GM19239 (cell line): ENCODE measurements at places on chromosomes 3 and 15.

DNA sequence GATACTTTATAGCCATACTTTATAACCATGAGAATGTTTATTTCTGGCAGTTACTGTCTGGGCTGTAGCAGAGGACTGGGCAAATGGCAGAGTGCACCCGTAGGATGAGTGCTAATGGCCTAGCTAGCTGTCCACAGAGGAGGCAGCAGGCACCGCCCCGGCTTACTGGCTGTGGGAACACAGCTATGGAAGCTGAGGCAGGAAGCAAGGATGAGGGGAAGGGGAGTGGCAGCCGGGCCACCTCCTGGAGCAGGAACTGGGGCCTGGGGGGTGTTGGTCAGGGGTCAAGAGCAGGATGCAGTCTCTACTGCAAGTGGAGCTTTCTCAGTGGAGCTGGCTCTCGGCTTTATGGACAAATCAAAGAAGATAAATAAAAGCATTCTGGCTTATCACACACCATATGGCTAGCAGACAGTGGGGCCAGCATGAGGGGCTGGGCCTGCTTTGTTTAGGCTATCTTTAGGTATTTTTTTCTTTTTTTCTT lies 316.8 kb upstream of the CTDSPL start:
- DNase-seq, result no peak

- DNase-seq, result no peak
These were observed 599.0 kb downstream of the MAGI1 start for GRCh38 chr3:65439641-65440284.

DNA sequence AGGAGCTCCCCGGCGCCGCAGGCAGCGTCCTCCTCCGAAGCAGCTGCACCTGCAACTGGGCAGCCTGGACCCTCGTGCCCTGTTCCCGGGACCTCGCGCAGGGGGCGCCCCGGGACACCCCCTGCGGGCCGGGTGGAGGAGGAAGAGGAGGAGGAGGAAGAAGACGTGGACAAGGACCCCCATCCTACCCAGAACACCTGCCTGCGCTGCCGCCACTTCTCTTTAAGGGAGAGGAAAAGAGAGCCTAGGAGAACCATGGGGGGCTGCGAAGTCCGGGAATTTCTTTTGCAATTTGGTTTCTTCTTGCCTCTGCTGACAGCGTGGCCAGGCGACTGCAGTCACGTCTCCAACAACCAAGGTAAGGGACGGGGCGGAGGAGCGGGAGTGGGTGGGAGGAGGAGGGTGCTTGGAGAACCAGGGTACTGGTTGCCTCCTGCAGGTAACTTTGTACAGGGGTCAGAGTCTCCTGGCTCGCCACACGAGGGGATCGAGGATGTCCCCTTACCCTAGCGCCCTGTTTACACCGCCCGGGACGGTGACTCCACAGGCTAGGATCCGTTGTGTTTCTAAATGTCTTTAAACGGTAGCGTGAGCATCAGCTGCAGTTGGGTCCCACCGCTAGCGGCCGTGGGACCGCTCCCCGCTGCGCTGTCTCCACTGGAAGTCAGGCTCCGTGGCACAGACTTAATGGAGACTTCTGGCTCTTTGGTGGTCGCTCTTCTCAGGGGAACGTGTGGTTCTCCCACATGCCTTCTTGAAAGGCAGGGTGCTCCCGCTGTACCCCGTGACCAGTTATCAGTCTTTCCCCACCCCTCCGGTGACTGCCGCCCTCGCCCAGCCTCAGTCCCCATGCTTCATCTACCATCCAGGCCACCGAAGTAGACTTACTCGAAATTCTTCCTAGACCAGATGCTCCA lies 515 bp downstream of the EPHA6 start:
- DNase-seq, result no peak

- no peak for DNase-seq
These were observed 304.8 kb downstream of the EPHB1 start for GRCh38 chr3:135099734-135100355.

- no peak for DNase-seq
These were observed 46.0 kb upstream of the RASGRF1 start for GRCh38 chr15:79136434-79137046.

GRCh38 chr3:117045143-117045542 lies 335.6 kb downstream of the TUSC7 start:
- DNase-seq, result no peak

DNA sequence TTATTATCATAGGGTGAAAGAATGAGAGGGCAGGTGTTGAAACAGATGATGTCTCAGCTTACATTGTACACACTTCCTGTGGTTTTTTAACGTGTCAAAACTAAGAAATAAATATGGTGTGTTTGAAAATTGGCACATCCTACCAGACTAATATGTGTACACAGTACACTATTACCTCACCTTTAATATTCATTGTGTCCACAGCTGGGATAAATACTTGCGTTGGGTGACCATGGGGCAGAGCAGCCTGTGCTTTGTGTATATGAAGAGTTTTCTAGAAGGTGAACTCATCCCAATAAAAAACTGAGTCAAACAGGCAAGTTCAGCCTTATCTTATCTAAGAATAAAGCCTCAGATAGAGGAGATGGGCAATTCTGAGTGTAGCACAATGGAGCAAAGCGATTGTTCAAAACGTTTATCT lies 17.3 kb downstream of the SUCNR1 start:
- no peak for DNase-seq

- no peak for DNase-seq
These were observed 82.8 kb downstream of the DUT start for GRCh38 chr15:48414015-48414414.

- DNase-seq, result peak; percentile 27
These were observed 121.0 kb downstream of the TFDP2 start for GRCh38 chr3:142028243-142028777.

DNA sequence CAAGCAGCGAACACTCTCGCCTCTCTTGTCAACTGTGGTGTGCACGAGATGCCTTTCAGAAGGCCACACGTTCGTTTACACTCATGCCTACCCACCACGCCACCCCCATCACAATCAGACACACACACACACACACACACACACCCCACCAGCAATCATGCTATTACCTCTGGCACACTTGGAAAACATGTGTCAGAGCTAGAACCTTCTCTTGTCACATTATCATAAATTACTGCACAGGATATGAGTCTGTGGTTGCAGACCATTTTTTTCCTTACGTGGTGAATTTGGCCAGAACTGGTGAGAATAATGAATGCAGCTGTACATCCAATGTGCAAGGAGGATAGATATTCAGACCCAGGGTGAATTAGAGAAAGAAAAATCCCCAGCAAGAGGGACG lies 52.4 kb downstream of the TRIM69 start:
- no peak for DNase-seq

GRCh38 chr3:11159421-11159904 lies 5.2 kb downstream of the HRH1 start:
- DNase-seq, result no peak

DNA sequence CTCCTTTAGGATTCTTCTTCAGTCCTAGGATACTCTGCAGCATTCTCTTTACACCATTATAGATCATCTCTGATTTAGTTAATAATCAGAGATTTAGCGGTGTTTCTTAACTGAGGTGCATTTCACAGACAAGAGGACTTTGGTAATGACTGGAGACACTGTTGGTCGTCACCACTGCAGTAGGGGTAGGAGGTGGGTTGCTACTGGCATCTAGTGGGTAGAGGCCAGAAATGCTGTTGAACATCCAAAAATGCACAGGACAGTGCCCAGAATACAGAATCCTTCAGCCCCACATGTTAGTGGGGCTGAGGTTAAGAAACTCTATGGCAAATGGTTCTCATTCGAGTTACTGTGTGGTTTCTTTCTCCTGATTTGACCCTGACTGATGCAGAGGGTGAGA lies 80.4 kb upstream of the LMCD1 start:
- no peak for DNase-seq

DNA sequence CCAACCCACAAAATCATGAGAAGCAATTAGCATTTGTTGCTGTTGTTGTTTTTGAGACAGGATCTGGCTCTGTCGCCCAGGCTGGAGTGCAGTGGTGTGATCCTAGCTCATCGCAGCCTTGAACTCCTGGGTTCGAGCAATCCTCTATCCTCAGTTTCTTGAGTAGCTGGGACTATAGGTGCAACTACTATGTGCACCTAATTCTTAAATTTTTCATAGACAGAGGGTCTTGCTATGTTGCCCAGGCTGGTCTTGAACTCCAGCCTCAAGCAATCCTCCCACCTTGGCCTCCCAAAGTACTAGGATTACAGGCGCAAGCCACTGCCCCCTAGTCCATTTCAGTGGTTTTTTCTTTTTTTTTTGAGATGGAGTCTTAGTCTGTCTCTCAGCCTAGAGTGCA lies 18.3 kb downstream of the PARP16 start:
- DNase-seq, result no peak

DNA sequence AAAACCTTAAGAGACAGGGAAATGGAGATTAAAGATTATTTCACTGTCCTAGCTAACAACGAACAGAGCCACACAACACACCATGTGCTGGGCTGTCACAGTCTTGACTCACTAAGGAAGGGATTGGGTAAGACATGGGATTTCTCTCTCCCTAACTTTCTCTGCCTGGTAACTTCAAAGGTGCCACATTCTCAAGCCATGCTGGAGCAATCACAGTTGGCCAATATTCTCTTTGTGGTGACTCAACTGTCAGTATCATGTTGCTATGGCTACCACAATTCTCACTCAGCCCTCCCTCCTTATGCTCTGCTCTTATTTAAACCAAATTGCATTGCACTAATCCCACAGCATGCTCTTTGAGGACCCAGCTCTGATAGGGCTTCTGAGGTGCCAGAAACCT lies 74.0 kb downstream of the OXNAD1 start:
- DNase-seq, result no peak

GRCh38 chr15:41949401-41950126 lies 22.8 kb downstream of the EHD4 start:
- no peak for DNase-seq

DNA sequence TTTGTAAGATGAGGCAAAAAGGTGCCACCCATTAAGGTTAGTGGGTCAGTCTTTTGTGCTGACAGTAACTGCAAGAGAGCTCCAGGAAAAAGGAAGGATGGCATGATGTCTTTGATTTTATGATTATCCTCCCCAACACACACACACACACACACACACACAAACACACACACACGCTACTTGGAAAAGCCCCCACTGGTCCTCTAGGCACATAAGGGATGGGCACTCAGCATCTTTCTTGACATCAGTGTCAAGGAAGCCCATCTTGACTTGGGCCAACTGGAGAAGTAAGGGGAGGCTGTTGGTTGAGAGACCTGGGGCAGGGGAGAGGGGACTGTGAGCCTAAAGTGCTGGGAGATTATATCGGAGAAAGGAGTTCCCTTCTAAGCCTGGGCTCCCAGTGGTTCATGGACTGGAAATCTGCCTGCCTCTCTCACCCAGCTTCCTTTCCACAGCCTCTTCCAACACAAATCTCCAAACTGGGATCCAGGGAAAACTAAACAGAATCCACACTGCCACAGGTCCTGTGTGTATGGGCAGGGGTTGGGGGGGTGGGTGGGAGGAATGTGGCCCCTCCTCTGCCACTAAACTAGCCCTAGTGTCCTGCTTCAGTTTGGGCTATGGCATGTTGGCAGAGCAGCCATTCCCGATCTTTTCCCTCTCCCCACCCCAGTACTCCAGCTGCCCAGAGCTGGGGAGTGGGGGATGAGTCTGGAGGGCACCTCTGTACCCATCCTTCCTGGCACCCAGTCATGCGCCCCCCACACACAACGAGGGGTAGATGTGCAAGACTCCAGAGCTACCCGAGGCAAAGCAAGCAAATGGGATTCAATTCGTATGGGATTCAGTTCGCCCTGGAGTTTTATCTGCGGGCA lies 1.6 kb downstream of the AMOTL2 start:
- no peak for DNase-seq

DNA sequence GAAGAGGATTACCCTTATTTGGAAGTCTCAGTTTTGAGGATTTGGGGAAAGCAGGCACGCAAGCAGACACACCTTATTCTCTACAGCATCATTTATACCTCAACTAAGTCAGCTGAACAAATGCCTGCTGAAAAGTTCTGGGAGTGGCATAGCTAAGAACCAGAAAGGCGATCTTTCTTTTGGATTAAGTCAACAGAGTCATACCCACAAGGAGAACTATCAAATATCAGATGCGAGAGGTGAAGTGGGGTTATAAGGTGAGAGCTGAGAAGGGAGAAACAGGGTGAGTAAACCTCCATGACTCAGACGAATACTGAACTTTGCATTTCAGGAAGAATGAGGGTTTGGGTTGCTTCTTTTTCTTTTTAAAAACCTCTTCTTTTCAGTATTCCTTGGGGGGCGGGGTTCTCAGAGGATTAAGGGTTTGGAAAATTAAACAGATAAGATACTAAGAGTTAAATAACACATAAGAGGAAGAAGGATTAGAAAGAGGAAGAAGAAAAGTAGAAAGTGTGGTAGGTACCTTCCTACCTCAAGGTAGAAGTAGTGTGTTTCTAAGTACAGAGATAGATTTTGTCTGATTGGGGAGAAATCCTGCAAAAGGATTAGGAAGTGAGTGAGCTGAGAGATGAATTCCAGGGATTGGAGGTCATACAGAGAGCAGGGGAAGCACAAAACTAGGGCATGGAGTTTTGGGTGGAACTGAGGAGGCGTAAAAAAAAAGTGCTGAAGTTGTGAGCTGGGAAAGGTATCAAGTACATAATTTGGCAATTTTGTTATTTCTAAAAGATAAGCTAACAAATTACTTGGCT lies 41.3 kb upstream of the ICE2 start:
- peak; percentile 8 for DNase-seq

DNA sequence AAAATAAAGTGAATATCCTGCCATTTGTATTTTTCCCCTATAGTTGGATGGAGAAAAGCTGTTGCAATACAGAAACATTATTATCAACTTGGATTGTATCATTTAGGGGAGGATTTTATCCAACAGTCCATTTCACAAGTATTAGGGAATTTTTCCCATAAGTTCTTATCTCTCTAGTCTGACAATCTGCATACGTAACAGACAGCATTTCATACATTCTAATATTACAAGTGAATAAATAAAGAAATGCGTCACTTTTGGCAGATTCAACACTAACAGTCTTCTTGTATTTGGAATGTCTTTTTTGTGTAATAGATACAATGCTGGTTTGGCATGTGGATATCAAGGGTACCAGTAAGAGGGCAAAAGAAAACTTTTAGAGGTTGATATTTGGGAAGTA lies 795.3 kb upstream of the ARRDC4 start:
- DNase-seq, result no peak

DNA sequence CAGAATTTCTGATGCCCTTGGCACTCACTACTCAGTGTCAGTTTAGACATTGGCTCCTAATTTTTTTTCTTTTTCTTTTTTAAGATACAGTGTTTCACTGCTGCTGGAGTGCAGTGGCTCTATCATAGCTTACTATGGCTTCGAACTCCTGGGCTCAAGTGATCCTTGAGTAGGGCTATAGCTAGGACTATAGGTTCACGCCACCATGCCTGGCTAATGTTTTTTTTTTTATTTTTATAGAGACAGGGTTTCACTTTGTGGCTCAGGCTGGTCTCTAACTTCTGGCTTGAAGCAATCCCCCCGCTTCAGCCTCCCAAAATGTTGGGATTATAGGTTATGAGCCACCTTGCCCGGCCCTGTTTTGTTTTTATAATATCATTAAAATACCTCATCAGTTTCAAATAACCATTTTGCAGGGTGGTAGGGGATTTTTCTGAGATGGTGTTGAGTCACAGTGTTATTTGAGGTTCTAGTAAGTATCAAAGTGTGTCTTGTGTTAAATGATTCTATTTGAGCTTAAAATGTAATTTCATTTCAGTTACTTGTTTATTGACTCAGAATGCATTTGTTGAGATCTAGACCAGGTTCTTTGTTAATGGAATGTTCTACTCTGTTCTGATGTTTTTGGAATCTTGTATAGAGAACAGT lies 7.0 kb downstream of the FNDC3B start:
- no peak for DNase-seq

- DNase-seq, result no peak
These were observed 48.5 kb upstream of the RASGRP1 start for GRCh38 chr15:38613085-38613484.
